NCI-H2081 (cell line): ENCODE measurements at places on chromosomes 16 and 17.

- no peak for DNase-seq
Measured at GRCh38 chr16:4404247-4404966, 12.0 kb downstream of the CORO7 start.

DNA sequence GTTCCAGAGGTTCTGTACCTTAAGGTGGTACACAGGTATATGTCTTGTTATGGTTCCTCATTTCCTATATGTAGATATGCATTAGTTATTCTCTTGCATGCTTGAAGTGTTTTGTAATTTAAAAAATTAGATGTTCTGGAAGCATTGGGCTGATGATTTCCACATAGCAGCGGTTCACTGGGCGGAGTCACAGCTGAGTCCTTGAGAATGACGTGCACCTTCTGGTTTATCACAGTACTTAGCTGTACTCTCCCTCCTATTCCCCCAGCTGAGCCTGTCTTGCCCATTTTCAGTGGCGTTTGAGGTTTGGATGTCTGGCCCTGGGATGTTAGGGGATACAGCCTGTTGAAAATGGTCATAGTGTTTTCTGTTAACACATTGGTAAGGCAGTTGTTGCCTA is 327.1 kb downstream of the SNX29 start:
- DNase-seq: no peak

GRCh38 chr17:50584116-50584515 is 23.6 kb downstream of the CACNA1G start:
- DNase-seq: no peak

- no peak for DNase-seq
Measured at GRCh38 chr17:65177901-65178300, 40.7 kb downstream of the RGS9 start.

GRCh38 chr17:66985338-66986237 is 21.1 kb downstream of the CACNG4 start:
- DNase-seq: no peak

GRCh38 chr17:8126491-8127066 is 2.7 kb upstream of the HES7 start:
- peak; percentile 13 for DNase-seq

GRCh38 chr17:7448461-7448860 is 3.6 kb downstream of the CHRNB1 start:
- DNase-seq: no peak

DNA sequence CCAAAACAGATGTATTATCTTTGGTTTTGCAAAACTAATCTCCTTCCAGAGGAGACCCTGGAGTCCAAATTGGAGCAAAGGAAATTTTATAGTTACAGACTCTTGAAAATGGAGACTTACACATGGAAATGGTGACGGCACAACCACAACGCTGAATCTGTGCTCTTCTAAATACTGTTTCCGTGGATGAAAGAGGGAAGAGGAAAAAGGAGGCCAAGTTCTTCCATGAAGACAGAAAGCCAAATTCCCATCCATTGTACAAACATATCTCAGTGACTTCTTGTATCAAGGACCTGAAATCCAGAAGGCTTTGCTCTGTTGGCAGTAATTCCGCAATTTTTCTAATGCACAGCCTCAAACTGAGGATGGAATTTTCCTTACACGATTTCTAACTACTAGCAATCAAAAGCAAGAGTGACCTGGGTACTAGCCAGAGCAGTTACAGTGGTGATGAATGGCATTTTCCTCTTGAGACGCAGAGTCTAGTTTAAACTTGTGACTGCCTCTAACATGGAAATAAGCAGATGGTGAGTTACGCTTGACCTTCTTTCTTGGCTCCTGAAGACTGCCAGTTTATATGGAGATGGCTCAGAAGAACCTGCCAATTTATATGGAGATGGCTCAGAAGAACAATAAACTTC is 38.5 kb downstream of the VPS53 start:
- no peak for DNase-seq

- DNase-seq: no peak
Measured at GRCh38 chr17:1047177-1047878, 50.4 kb downstream of the TIMM22 start.
